ENCODE measurements at places on chromosomes 6 and 20.

DNA sequence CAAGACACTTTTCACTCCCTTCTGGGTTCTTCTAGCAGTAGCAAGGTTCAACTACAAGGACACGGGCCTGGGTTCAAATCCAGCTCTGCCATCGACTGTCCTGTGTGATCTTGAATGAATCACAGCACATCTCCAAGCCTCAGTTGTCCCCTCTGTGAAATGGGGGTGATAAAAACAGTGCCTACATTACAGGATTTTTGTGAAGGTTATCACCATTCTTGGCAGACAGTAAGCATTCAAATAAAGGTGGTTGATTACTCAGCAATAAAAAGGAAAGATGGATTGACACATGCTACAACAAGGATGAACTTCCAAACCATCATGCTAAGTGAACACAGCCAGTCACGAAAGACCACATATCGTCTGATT, 6.6 kb upstream of the TGM2 start:
- DNase-seq = no peak

GRCh38 chr6:129908356-129908755, 47.2 kb upstream of the TMEM244 start:
- no peak for DNase-seq

GRCh38 chr20:51345601-51346101, 196.9 kb downstream of the NFATC2 start:
- peak; percentile 67 for DNase-seq

DNA sequence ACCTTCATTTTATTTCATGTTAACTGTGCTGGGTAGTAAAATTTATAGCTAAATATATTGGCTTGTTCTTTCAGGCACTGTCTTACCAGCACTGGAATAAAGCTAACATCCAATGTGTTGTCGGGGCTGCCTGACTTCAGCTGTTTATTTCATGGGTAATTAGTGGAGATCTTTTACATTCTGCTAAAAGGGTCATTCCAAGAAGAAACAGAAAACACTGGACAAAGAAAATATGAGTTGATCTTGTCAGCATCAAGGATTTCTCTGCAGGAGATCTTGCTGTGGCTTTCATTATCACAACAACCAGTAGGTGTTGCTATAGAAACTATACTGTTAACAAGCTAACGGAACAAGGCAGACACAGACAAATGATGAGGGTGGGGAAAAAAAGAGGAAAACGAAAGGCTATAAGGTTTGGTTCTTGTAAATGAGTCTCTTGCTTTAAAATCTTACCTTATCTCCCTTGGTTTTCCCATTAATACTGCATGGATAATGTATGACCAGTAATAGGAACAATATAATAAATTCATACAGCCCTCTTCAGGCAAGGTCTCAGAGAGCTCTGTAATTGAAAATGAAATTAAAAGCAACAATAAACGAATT, 206.8 kb downstream of the SIM1 start:
- DNase-seq = peak; percentile 77

GRCh38 chr6:12602951-12603672, 113.5 kb upstream of the PHACTR1 start:
- DNase-seq = peak; percentile 72

- DNase-seq = no peak
Observed at GRCh38 chr6:106177786-106178185, 91.7 kb downstream of the PRDM1 start.

- no peak for DNase-seq
Observed at GRCh38 chr20:18832546-18833200, 19.1 kb downstream of the SCP2D1 start.

DNA sequence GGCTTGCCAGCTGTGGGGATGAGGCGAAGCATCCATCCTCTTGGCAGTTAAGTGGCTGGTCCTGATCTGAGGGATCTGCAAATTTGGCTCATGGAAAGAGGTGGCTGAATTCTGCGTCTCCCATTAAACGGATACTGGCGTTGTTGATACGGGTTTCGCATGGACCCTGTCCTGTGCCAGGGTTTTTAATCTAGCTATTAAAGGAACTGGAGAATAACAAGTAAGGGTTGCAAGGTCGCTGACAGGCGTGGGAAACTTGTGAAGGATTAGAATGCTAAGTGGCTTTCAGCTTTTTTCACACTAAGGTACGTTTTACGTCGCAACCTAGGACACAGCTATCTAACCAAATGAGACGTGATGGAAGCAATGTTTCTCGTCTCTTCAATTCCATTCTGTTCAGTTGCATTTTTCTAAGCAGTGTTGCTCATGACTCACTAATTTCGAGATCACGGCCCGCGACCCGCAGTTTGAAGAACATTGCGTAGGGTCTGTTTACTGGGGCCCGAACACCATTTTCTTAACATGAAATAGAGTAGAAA, 852 bp downstream of the GMNN start:
- DNase-seq = peak; percentile 56

DNA sequence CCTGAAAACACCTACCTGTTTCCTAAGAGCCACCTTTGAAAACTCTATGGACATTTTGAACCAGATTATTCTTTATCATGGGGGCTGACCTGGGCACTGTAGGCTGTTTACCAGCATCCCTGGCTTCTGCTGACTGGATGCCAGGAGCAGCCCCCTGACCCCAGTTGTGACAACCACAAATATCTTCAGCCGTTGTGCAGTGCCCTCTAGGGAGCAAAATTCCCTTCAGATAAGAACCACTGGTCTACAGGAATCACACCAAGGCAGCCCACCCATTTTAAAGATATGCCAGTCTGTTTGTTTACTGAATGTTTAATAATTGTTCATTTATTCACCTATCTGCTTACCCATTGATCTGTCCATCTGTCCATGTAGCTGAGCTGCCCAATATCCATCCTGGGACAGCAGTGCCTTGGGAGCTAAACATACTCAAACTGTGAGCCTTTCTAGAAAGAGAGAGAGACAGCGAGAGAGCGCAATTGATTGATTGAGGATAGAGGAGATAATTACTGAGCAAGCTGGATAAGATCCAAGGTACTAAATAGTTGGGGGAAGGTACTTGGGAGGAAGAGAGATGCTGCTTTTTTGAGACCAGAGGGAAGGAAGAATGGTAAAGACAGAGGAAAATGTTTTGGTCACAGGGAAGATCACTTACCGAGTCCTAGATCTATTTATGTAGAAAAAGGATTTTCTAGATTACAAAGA, 276.8 kb downstream of the NRN1 start:
- DNase-seq = no peak

DNA sequence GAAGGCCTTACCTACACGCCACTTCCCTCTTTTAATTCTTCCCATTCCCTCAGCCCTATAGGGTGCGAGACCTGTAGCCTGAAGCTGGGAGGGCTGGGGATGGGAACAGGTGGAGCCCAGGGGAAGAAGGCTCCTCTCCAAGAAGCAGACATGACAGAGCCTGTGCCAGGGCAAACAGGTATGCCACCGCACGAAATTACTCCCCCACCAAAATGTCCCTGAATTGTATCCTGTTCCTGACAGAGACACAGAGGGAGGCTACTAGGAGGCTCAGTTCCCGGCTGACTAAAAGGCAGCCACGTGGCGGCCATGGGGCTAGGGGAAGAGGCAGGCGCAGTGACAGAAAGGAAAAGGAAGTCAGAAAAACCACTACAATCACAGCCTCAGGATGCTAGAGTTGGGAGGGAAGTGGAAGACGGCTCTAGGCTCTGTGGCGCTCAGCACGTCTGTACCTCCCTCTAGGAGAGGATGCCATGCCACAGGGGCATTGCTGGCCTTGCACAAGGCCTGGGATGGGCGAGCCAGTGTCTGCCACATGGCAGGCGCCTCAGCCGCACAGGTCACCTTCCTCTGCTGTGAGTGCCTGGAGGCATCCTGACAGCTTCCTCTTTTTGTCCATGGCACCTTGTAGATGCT, 27.7 kb downstream of the TFEB start:
- no peak for DNase-seq

GRCh38 chr6:23633996-23634395, 492.0 kb upstream of the NRSN1 start:
- DNase-seq = no peak

GRCh38 chr20:10618611-10619245, 55.1 kb downstream of the JAG1 start:
- DNase-seq = no peak

DNA sequence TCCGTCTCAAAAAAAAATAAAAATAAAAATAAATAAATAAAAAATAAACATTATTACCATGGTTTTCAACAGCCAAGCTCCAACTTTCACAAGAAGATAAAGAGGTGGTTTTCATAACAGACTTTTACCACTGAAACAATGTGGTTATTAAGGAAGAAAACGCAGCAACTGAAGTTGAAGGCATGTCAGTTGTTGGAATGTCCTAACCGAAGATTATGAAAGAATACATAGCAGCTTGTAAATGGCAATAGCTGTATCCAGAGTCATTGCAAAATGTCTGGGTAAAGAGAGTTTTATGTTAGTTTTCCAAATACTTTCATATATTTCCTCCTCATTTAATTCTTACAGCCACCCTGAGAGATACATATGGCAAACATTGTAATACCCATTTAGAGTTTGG, 161.6 kb upstream of the MARCKS start:
- DNase-seq = peak; percentile 37

DNA sequence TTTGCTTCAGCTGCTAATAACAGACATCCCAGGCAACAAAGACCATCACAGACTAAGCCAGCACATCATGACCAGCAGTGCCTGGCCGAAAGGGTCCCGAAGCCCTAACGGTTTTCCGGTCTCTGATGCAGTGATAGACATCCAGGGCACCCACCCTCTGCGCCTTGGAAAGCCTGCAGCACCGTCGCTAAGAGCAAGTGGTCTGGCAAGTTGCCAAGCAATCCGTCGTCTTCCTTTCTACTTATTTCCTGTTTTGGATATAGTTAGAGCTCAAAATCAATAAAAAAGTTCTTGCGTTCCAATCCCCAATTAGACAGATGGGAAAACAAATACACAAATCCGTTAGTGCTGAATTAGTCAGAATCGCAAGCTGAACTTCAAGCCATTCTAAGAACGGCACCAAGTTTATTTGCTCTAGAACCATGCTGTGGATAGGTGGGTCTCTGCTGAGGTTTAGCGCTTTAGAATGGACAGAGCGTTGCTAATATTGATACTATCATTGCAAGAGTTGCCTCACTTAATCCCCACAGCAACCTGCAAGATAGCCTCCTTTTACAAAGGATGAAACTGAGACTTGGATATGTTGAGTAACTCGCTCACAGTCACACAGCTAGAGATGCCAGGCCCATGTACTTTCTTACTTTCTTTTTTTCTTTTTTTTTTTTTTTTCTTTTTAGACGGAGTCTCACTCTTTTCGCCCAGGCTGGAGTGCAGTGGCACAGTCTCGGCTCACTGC, 163.3 kb upstream of the SNX9 start:
- no peak for DNase-seq

GRCh38 chr6:156780962-156781853, 4.0 kb downstream of the ARID1B start:
- DNase-seq = no peak

- DNase-seq = no peak
Observed at GRCh38 chr6:167957626-167958025, 39.8 kb upstream of the KIF25 start.

GRCh38 chr6:37732688-37733087, 35.0 kb upstream of the MDGA1 start:
- DNase-seq = no peak

GRCh38 chr20:18783385-18783959, 30.1 kb upstream of the SCP2D1 start:
- DNase-seq = no peak

- no peak for DNase-seq
Observed at GRCh38 chr6:150632785-150633485, 33.2 kb downstream of the PLEKHG1 start.

DNA sequence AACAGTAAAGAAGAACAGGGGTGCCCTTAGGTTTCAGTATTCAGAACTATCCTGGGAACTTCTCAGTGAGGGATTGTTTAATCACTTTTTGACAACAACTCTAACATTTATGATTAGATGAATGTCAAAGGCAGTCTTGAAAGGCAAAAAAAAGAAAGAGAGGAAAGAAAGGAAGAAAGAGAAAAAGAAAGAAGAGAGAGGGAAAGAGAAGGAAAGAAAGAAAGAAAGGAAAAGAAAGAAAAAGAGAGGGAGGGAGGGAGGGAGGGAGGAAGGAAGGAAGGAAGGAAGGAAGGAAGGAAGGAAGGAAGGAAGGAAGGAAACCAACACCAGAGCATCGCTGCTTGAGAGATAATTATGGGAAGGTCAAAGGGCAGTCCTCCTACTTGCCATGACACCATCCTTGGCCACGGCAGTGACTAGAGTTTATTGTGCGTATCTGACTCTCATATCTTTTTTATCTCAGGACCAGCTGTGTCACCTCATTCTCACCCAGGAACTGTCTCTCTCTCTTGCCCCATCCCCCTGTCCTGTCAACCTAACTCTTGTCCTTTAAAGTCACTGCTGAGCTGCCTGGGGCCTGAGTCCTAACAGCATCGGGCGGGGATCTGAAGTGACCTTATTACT, 96.8 kb upstream of the ATXN1 start:
- DNase-seq = no peak

DNA sequence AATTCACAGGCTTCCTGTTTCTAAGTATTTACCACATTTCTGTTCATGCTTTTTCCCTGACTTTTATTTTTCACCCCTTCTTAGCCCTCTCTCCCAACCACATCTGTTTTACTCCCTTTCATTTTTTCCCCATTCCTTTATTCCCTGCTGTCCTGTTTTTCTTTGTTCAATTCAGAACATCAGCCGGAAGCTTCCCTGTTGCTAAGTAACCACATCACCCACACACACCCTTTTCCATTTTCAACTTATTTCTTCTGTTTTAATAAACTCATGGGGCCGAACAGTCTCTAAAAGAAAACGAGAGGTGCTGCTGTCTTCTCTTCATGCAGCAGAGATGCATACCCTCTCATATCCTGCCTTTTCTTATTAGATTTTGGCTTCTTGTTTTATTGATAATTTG, 53.5 kb upstream of the CEP85L start:
- DNase-seq = no peak

- DNase-seq = no peak
Observed at GRCh38 chr6:98516866-98517265, 317.5 kb upstream of the POU3F2 start.

DNA sequence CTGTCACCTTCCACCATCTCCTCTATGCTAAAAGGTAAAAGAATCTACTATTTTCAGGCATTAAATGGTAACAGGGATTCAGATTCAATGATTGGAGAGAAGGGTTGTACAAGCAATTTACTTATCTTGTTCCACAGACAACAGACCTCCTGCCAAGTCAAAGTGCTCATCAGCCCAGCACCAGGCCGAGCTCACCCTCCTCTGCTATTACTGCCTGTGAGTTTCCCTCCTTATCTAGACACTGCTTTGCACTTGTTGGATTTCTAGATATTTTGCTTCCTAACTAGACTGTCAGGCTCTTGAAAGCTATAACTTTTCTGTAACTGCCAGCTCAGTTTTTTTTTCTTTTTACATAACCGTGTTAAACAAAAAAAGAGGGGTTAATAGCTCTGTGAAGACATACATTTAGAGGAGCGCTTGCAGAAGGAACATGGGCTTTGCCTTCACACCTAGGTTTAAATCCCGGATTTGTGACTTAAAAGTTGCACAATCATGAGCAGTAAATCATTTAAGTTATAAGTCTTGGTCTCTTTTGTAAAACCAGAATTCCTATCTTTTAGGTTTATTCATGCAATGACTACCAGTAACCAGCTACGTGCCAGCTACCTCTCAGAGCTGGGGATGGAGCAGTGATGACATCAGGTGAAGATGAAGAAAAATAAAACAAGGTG, 1.1 kb upstream of the FAM162B start:
- no peak for DNase-seq

All from HFFc6 (cell line).